Left lung (tissue), 14 donors: ENCODE measurements at places on chromosomes 4 and X. TPM values are rescaled to one million over a fixed set of nuclear protein-coding genes. Genes with fewer than 3 reads are reported as not detected.
A peak's percentile ranks its signal among the peaks of the same experiment; 100 is the strongest.

GRCh38 chr4:168153596-168154440 is 61.5 kb downstream of the ANXA10 start:
- H3K27ac ChIP-seq: no peak overlapping the region
- H3K4me1 ChIP-seq: no peaks in the 10 kb centered on the region
- DNase-seq: peak; percentile 87
- H3K4me3 ChIP-seq: no peak overlapping the region
- no peaks in the 10 kb centered on the region for H3K27me3 ChIP-seq

DNA sequence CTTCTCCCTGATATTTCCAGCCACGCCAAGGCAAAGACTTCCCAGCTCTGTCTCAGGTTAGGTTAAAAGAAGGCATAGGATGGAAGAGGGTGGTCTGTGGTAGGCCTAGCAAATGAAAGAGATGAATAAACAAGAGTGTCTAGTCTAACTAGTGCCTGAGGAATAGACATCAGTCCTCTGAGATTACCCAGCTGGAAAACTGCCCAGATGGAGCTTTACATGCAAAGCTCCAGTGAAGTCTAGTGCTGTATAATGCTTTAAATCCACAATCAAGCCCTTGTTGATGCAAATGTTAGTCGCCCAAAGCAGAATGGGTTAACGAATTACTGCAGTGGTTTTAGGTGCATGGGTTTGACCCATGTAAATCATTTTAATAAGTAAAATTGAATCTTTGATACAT is 24.8 kb upstream of the GUCY1B1 start:
- no peaks in the 10 kb centered on the region for H3K36me3 ChIP-seq
- H3K4me1 ChIP-seq: no peaks in the 10 kb centered on the region
- H3K27ac ChIP-seq: no peak overlapping the region
- DNase-seq: no peak
- no peaks in the 10 kb centered on the region for H3K27me3 ChIP-seq
- H3K4me3 ChIP-seq: no peak overlapping the region

DNA sequence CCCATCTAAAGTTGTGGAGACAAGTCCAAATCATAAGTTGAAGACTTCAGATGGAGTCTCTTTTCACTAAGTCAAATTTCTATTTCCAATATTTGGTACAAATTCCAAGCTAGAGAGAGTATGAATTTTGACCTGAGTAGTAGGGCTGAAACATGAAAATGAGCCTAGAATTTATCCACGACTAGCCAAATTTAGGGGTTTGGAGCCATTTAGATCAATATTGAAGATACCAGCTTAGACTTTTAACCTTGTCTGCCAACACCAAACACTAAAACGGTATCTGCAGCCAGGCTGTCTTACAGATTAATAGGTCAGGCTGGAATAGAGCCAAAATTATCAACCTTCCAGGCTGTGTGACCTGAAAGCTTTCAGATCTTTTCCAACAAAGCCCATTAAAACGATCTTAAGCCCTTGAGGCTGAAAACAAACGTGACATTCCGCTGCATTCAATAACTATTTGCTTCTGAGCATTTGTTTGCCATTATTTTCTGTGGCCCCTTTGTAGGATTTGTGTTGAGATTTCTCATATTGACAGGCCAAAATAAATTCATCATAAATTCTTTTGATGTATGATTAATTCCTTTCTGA is 268.7 kb upstream of the DKK2 start:
- no peak overlapping the region for H3K27ac ChIP-seq
- no peaks in the 10 kb centered on the region for H3K4me1 ChIP-seq
- DNase-seq: no peak
- no peaks in the 10 kb centered on the region for H3K27me3 ChIP-seq
- no peak overlapping the region for H3K4me3 ChIP-seq

SPANXN5 gene
- not detected for total RNA-seq

SMIM10L2A gene
- 2.4 TPM for total RNA-seq

ARMCX2 gene
- total RNA-seq: 53.5 TPM

ETDB gene
- total RNA-seq: not detected
